ENCODE measurements at places on chromosomes 16 and 17.

DNA sequence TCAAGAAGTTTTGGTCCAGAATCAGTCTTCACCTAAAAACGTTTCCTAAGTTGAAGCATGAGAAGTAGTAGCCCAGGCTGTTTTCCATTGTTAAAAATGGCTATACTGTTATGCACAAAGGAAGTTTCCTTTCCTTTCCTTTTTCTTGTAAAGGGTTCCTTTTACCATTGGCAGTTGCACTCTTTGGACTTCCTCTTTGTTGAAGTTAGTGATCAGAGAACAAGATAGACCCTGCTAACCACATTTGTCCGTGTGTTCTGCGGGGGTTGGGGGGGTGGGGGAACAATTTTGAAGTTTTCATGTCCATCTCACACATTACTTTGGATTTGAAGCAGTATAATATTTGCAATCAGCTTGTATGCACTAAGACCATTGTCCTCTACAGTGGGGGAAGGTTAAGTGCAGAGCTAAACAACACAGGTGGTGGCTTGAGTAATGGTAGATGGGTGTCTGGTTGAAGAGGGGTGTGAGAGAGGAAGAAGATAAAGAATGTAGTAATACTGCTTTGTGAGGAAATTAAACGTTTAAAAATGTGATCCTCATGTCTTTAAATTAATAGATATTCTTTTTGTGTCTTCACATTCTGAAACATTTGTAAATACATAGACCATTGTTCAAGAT lies 1.4 kb downstream of the LPCAT2 start:
- DNase-seq: no peak

DNA sequence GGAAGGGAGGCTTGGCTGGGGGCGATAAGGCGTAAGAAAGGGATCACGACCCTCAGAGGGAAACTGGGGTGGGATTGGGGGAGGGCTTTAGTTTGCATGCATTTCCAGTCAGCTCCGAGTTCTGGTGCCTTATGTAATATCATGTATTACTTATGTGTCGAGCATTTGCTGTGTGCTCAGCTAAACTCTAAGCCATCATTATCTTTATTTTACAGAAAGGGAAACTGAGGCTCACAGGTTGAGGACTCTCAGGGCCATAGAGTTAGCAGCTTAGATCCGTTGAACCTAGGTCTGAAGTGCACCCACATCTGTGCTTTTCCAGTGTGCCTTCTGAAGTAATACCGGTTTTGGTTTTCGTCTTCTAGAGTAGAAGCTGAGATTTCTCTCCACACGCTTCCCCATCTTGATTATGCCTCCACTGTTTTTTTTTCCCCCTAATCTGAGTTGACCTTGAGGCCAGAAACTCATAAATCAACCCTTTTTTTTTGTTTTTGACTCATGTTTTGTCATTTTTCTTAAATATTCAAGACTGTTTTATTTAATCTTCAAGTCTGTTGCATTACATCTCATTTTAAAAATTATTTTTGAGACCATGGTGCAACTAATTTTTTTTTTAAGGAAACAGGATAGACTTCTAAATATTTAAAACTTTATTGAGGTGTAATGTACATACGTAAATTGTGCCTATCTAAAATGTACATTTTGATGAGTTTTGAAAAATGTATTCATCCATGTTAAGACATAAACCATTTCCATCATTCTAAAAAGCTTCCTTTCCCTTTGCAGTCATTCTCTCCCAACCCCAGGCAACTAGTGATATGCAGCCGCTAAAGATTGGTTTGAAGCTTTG lies 741 bp downstream of the CYB5B start:
- DNase-seq: peak; percentile 37

GRCh38 chr16:73186752-73187601 lies 139.0 kb upstream of the ZFHX3 start:
- DNase-seq: no peak

GRCh38 chr16:3158026-3158509 lies 23.2 kb downstream of the ZNF213 start:
- peak; percentile 48 for DNase-seq
